ENCODE measurements at places on chromosomes 7 and 10.

- DNase-seq, result no peak
Measured at GRCh38 chr10:61385231-61386001, 67.8 kb downstream of the TMEM26 start.

GRCh38 chr7:156004265-156005201 lies 192.3 kb upstream of the SHH start:
- no peak for DNase-seq

DNA sequence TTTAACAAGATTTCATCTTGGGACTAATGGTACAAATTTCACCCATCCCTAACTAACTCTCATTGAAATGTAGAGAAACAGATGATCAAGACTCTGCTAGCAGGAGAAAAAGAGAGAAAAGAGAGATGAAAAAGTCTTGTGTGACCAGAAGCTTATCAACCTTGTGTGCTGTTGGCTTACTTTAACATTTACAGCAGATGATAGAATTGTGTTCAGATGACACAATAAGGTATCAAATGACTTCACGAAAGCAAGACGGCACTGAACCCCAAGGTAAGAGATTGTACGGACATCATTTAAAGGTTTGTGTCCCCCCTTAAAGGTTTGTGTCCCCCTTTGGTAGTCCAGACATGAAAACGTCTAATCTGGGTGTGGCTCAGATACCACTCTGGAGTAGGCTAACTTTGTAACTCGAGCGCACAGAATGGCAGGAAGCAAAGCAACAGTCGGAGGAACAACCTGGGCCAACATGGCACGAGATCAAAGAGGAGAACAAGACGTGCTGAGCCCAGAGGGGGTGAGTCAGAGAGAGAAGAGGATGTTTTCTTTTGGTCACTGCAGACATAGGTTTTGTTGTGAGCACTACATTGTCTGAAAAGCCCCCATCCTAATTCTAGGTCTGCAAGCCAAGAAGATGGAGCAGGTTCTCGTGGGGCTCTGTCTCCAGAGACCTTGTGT lies 10.4 kb upstream of the LMBR1 start:
- DNase-seq, result no peak

DNA sequence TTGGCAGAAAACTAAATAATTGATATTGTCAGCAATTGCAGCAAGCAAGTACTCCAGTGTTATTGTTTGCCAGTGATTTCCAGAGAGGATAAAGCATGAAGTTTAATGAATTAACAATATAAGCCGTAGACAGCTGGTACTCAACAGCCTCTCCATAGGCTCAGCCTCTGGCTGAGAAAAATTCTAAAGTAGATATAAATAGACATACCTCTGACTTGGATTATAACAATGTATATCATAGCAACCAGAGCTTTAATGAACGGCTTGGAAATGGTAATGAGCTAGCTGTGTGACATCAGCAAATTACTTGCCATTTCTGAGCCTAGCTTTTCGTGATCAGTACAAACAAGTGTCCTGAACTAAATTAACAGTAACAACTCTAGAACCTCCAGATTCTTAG lies 1055.4 kb upstream of the AUTS2 start:
- DNase-seq, result no peak

DNA sequence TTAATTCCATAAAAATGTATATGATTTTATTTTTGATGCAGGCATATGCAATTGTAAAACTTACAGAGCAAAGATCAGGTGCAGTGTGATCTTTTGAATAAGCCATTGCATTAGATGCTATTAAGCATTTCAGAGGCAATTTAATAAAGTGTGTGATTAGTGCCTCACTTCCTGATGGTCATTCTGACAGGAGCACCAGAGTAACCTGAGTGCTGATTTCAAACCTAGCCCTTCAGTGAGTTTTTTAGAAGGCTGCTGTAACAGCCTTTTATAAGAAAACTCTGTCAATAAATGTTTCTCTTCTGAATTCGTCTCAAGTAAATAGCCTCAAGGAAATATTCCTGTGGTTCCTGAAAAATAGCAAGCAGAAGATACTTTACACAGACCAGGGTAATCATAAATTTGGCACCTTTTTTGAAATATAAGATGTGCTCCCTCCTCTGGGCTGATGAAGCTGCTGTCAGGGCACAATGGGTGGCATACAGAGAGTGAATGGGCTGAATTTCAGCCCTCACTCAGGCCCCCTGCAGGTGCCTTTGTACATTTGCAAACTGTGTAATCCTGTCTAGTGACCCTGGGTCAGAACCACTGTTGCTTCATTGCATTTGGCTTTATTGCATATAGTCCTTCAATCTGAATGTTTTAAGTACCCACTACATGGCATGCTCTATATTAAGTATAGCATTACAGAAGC lies 193.7 kb upstream of the CSTF2T start:
- peak; percentile 6 for DNase-seq

- DNase-seq, result no peak
Measured at GRCh38 chr10:20993389-20993788, 96.3 kb upstream of the NEBL start.

DNA sequence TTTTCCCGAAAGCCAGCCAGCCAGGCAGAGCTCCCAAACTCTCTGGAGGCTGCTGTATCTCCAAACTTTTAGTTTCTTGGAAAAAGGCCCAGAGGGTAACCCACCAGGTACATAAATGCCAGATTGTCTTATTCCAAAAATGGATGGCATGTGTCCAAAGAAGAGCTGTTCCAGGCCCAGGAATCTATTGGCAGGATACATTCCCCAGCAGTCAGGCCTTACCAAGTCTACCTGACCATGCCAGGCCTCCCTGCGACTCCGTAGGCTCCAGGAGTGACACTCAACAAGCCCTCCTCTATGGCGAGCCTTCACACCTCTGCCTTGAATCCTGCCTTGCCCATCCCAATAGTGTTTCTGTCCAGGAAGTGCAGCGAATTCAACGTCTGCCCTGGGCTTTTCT lies 95.6 kb downstream of the GRB10 start:
- no peak for DNase-seq

GRCh38 chr7:360454-361100 lies 70.6 kb downstream of the FOXL3 start:
- DNase-seq, result no peak

GRCh38 chr10:17181751-17182150 lies 19.7 kb downstream of the TRDMT1 start:
- no peak for DNase-seq

- no peak for DNase-seq
Measured at GRCh38 chr10:71204746-71205145, 7.6 kb upstream of the UNC5B start.

DNA sequence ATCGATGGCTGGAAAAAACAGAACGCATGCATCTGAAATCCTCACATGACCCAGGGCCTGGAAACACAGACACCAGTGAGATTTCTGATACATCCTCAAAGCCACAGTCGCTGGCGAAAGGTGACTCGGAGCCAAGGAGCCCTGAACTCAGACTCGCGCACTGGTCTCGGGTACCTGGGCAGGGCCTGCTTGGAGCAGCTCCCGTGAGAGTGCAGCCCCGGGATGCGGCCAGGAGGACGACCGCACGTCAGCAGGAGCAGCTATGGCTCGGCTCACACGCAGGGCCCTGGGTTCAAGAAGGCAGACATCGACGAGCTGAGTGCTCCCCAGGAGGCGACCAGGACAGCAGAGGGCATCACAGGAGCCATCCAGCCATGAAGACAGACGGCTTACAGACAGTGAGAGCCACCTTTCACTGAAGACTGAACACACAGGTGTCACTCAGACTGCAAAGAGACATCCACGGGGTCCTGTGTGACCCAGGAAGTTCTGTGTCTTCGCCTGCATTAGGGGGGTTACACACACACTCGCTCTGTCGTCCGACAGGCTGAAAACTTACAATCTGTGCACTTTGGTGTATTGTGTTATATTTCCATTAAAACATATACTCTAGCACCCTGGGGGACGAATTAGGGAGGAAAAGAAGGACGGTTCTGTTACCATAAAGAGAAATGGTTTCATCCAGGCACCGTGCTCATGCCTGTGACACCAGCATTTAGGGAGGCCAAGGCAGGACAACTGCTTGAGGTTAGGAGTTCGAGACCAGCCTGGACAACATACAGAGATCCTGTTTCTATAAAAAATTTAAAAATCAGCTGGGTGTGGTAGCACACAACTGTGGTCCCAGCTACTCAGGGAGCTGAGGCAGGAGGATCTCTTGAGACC lies 227.7 kb downstream of the MAD1L1 start:
- peak; percentile 25 for DNase-seq

DNA sequence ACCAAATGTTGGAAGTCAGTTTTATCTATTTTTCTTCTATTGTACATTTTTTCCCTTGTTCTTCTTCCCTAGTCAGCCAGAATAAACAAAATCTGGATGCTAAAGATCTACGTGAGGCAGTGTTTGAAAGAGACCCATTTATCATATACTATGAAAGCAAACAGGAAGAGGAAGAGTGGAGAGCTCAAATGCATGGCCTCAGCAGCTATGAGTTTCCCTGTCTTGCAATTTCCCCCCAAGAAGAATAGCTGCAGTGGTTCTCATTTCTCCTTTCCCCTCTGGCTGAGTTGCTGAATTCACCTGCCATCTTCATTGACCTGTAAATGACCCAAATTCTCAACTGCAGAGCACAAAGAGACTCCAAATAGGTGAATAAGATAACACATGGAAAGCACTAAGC lies 347.1 kb upstream of the NRP1 start:
- no peak for DNase-seq

GRCh38 chr10:11441151-11441535 lies 170.3 kb downstream of the USP6NL start:
- no peak for DNase-seq

- DNase-seq, result no peak
Measured at GRCh38 chr7:151780631-151781030, 96.3 kb downstream of the PRKAG2 start.

DNA sequence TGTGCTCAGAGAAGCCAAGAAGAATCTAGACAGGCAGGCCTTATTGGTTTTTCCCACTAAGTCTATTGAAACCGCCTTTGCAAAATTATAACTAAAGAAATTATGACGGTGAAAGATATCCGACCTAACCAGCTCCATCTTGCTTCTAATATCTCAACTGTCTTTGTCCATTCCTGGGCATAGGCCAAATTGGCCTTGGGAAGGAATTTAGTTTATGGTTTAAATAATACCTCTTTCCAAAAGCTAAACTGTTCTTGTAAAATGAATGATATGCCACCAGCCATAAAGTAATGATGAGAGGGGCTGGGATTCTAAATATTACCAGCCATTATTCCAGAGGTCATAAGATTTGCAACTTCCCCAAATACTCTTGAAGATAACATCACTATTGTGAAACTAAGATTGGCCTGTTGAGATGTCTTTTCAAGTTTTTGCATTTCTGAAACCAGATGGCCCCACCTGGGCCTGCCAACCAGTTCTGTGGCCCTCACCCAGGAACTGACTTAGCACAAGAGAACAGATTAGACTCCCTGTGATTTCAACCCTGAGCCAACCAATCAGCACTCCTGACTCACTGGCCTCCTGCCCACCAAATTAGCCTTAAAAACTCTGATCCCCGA lies 41.2 kb upstream of the SLC35G1 start:
- no peak for DNase-seq

- DNase-seq, result no peak
Measured at GRCh38 chr10:48245977-48246376, 28.5 kb downstream of the FRMPD2 start.

DNA sequence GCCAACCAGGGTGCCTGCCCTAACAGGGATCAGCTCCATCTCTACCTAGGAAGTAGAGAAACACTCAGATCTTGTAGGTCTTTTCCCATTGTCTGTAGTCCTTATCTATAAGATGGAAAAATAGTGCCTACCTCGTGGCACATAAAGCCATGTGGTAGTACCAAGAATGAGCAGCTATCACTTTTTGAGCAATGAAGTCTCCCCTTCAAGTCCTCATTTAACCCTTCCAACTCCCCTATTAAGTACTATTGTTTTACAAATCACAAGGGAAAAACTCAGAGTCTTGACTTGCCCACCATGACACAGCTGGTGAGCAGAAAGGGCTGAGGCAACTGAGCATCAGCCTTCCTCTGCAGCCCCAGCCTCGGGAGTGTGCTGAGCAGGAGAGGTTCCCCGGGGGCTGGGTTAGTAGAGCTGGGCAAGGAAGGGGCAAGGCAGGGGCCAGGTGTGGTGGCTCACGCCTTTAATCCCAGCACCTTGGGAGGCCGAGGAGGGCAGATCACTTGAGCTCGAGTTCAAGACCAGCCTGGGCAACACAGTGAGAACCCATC lies 3.3 kb downstream of the FRAT2 start:
- DNase-seq, result no peak

- no peak for DNase-seq
Measured at GRCh38 chr7:74482629-74483401, 29.1 kb downstream of the GTF2IRD1 start.

DNA sequence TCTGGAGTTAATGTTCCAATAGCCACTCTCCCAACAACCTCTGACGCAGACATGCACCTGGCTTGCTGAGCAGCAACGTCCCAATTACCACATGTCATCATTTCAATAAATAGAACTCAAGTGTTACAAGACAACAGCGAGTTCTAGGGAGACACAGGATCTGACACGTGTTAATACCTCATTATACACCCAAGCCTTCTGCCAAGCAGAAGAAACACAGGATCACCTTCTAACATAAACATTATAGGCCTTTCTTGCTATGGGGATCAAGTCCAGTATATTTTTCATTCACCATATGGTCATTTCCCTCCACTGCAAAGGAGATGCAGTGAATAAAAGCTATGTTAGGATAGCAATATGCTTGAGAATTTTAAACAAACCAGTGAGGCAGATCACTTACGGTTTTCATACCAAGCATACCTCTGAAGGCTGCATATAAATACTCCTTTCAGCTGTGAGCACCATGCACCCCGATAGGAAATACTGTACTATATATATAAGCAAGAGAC lies 74.2 kb downstream of the JAZF1 start:
- no peak for DNase-seq

DNA sequence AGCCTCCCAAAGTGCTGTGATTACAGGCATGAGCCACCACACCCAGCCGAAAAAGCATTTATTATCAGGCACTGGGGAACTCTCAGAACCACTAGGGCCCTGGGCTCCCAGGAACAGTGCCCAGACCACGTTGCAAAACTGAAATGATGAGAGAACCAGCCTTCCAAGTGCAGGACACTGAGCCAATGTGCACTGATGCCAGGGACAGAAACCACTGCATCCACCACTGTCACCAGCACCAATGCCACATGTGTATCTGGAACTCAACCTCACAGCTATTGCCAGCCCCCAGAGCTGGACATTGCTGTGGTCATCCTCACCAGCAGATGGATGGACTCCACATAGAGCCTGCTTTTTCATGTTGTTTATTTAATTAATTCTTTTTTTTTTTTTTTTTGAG lies 28.2 kb upstream of the TPST1 start:
- DNase-seq, result no peak

DNA sequence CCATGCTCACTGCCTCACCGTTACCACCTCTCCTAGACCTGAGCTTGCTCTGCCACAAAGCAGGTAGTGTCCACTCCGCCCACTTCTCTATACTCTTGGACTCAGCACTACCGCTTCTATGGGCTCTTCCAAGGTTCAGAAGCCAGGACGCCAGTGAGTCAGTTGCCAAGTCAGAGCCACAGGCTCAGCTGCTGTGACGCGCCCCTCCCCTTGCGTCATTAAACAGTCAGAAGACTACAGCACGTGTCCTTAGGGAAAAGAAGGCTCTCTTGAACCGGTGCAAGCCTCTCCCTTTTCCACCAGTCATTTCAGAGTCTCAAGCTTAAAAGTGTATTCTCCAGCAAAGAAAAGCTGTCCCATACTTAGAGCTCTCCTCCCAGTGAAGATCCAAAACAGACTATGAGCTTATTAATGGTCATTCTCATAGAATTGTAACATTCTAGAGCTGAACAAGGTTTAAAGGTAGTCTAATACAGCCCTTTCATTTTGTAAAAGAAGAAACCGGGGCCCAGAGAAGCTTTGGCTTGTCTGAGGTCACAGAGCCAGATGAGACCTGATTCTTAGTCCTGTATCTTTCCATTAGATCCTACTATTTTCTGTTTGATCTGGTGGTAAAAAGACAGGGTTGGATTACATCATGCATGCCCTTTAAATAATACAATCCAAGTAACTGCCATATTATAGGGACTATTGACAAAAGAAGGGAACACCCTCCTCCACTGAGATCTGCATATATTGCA lies 40.9 kb upstream of the MET start:
- no peak for DNase-seq

Measured in OCI-LY7 (cell line).